ENCODE measurements at places on chromosomes 12 and 14.
A peak's percentile ranks its signal among the peaks of the same experiment; 100 is the strongest.

DNA sequence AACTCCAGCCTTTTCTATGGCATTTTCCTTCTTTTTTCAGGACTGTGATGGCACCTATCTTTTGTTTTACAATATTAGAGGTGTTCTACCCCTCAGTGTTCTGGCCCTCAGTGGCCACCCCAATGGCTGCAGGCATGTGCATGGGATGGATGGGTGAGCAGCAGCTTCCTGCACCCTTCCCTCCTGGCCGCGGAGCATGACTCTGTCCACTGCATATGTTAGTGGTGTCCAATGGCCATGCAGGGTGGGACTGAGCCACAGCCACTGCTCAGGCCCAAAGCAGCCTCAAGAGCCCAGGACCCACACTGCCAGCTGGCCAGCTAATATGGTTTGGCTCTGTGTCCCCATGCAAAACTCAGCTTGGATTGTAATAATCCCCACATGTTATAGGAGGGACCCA is 1032.3 kb upstream of the FBXO33 start:
- no peak for DNase-seq

DNA sequence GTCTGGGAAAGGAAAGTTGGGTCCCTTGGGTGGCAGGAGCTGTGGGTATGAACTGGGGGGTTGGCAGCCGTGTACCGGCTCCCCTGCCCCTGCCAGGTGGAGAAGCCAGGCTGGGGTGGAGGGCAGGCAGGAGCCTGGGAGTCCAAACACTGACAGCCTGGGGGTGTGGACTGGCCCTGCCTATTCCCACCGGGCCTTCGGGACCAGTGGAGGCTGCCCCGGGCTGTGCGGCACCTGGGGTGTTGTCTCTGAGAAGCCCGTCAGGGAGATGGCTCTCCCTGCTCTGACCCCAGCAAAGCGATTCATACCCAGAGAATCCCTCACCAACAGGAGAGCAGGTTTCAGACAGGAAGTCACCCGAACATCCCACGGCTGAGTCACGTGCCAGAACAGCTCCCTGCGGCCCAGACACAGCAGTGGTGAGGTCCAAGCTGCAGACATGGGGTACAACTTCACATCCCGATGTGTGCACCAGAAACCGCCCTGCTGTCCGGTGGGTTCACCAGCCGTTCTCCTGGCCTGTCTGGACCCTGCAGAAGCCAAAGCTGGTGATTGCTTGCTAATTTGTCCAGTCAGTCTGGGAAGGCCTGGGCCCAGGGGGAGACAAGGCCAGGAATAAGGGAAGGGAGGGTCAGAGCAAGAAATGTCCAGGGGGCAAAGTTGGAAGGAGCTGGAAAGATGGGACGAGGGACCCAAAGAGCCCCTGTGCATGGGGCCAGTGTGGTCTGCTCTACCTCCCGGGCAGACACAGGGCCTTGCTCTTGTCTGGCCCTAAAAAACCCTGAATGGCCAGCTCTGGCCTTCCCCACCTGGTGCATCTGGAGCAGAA is 2.1 kb upstream of the GPR132 start:
- no peak for DNase-seq

- no peak for DNase-seq
Measured at GRCh38 chr14:104464907-104465306, 114.7 kb upstream of the C14orf180 start.

GRCh38 chr14:66081594-66082376 is 404.4 kb upstream of the CCDC196 start:
- DNase-seq, result no peak

GRCh38 chr14:39265806-39266524 is 32.2 kb downstream of the MIA2 start:
- no peak for DNase-seq

- no peak for DNase-seq
Measured at GRCh38 chr14:29150659-29151058, 384.1 kb downstream of the FOXG1 start.

GRCh38 chr12:2288001-2288400 is 235.2 kb downstream of the CACNA1C start:
- DNase-seq, result no peak

GRCh38 chr14:73238424-73238852 is 1.1 kb downstream of the PAPLN start:
- no peak for DNase-seq

DNA sequence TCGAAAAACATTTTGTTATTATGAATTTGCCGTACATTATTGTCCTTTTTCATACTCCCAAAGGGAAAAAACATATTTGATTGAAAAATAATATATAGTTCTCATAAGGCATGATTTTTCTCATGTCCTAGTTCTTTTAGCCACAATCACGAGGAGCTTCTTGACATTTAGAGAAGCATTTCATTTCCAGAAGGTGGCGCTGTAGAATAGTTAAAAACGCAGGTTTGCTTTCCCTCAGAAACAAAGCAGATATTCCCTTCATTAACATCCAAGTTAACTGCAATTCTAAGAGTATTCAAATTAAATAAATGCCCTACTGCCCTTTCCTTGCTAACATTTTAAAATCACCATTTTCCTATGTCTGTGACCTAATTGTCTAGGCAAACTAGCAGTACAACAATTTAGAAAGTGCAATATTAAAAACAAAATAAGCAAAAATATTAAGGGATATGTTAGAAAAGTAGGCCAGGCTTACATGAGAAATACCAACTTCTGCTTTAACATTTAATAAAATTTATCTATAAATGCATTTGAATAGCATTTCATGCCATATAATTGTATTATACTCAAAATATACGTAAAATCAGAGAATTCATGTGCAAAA is 10.9 kb upstream of the PIK3C2G start:
- DNase-seq, result peak; percentile 48

DNA sequence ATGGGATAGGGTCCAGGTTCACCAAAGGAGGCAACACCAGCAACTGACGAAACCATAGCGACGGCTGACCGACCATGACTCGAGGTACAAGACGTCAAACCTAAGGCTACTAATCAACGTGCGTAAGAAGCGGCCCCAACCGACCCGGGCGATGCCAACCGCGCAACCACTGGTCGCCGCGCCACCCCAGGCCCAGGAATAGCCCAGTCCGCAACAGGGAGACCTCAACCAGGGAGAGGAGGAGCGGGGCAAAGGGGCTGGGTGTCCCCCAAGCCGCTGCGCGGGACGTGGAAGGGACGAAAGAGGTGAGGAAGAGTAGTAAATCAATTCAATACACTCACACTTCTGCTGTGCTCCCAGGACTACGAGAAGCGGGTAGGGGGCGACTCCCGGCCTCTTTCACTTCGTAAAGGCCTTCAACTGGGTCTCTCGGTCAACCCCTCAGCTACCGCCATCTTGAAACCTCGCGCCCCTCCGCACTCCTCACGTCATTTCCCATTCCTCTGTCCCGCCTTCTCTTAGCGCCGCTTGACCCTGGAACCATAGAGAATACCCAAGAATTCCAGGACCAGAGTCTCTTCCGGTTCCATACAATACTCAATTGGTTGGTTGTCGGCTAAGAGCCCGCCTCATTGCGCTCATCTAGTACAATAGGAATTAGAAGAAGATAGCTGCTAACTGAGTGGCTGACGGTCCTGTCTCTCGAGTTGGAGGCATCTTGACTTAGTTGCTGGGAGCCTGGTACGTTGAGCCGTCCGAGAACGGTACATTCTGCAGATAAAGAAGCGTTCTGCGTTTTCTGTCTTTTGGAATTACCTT is at the start of the genes C12orf60 and WBP11:
C12orf60 (plus strand) TSS at position 660 of the 819 bp plus-strand sequence. CDS start 19,266 bp downstream, outside the sequence.
WBP11 (minus strand) TSS at position 468 of the 819 bp plus-strand sequence. CDS start 2,095 bp downstream, outside the sequence.
- DNase-seq, result peak; percentile 91

DNA sequence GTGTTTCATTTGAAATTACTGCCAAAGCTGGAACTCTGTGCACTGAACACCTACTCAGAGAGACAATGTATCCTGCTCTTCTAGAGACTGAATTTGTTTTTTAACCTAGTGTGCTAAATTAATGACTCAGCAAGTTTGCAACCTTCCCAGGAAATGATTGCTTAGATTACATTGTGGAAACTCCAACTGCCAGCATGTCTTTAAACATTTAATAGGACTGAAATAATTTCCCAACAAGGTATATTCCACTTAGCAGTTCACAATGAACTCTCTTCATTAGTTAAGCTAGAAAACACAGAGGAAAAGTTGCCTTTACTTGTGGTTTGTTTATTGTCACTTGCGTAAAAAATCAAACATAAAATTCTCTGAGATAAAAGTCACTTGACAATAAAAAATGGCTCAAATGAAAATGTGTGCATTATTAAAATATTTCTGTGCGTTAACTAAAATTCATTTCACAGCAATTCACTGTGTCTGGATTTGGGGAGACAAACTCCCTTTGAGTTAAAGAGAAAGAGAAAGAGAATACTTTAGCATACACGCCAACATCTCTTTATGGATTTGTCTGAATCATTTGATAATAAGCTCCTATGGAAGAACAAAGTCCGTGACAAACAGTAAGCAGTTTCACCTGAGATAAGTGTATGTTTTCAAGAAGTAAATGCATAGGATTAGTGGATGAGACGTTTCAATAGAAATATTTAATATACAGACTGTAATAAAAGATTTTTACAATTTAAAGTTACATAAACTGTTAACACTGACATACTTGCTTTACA is 284.0 kb downstream of the PRKD1 start:
- DNase-seq, result no peak

GRCh38 chr12:125124320-125124966 is 59.2 kb downstream of the AACS start:
- DNase-seq, result no peak

DNA sequence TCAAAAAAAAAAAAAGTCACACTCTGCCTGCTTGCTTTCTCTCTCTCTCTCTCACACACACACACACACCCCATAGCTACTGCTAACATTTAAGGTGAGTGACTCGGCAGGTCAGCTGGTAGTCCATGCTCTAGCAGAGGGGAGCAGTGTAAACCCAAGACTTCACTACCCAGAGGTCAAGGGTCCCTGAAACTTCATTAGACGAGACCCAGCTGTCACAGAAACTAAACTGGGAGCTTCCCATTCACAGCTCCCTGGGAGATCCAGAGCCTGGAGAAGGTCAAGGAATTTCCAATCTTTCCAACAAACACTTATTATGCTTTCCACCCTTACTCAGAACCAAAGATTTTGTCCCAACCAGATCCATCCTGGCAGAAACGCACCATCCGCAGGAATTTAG is 33.2 kb downstream of the CKAP4 start:
- DNase-seq, result no peak

DNA sequence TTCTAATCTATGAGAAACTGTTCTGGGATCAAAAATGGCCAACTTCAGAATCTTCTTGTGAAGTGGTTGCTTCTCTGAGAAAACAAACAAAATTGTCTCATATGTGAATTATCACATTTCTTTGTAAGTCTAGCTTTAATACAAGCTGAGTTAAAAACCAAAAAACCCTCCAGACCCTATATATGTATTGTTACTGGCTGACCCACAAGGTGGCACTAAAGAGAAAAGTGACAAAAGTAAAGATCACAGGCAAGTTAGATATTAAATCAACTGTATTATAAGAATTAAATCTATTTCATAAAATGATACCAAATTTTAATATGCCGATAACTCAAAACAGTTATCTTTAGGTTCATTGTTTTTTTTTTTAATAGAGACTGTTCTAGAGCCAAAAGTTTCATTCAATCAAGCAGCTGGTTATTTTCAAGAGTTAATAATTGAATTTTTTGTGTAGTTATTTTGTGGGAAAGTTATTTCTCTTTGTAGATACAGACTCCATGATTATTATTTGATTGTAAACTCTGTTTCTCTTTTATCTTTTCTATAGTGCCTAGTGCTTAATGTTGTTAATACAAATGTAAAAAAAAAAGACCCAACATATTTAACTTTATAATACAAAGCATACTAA is 7.5 kb upstream of the TRHDE start:
- DNase-seq, result no peak

DNA sequence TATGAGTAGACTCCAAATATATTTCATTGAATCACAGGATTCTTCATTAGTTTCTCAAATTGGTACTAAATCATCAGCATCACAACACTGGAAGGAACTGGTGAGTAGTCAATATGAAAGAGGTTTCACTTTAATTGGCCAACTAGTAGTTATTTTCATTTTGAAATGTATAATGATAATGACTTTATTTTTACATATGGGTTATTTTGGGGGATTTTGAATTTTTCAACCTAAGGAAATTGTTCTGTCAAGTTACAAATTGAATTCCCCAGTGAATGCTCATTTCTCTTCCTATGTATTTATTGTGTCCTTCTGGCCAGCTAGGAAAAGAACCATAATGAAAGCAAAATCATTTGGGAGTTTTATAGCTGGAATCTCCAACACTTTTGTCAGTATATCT is 174.2 kb upstream of the ATP2B1 start:
- peak; percentile 15 for DNase-seq

DNA sequence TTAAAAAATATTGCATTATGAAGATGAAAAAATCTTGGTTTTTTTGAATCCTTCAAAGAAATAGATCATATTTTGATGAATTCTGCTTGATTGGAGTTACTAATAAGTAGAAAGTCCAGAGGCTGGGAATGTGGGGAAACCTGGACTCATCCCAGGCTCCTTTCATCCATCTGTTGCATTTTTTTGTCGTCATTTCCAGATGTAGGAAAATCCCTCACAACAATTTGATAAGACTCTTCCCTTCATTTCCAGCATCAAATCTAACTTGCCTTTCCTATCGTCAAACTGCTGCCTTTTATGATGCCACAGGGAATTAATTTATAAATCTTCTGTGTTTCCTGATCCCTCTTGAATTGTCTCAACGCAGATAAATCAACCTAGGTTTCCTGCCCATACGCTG is 211.6 kb downstream of the FBXL14 start:
- no peak for DNase-seq

DNA sequence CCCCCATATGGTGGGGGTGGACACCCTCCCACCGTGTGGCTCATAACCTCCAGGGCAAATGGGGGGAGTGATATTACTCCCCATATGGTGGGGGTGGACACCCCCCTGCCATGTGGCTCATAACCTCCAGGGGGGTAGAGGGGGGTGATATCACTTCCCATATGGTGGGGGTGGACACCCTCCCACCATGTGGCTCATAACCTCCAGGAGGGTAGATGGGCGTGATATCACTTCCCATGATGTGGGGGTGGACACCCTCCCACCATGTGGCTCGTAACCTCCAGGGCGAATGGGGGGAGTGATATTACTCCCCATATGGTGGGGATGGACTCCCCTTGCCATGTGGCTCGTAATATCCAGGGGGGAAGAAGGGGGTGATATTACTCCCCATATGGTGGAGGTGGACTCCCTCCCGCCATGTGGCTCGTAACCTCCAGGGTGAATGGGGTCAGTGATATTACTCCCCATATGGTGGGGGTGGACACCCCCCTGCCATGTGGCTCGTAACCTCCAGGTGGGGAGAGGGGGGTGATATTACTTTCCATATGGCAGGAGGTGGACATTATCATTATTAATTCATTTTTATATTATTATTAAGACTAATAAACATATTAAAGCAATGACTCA is 51.2 kb upstream of the OXA1L start:
- no peak for DNase-seq

DNA sequence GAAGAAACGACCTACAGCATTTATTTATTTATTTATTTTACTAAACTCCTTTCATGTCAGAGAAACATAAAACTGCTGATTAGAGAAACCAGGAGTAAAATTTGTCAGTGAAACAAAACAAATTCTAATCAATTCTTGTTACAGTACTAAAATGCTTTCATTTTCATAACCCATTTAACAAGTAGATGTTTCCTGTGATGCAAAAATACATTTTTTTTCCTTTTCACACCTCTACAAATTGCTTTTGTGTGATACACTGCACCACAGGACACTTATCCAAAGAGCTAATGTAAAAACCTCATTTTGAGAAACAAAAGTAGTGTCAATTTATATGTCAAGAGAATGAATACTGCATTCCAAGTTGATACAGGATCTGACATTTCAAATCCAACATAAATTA is 155.1 kb downstream of the SYT1 start:
- DNase-seq, result no peak
